ENCODE measurements at places on chromosomes 11 and 22.

DNA sequence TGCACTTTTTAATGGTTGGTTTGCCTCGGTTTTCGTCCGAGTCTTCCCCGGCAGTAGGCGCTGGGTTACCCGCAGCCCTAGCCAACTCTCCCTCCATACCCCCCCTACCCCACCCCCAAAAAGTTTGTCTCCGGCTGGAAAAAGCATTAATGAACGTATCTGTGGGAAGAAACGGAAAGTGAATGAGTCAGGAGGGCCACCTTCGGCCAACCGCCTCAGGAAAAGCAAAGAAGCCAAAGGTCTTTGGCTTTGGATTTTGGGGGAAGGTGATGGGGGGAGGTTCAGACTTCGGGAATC is 508 bp upstream of the FLI1 start:
- no peak for DNase-seq

DNA sequence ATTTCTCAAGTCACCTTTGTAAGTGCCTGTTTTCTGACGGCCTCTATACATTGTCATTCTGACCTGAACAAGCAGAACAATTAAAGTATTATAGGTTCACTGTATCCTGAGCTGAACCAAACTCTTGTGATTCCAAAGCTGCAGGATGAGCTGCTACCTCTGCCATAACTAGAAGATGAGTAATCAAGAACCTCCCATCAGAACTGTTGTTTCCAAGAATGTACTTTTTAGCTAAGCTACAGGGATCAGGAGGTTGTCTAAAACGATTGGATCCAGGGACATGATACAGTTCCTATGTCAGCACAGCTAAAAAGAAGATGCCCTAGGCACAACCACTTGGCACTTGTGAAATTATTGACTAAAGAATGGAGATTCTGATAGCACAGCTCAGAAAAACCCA is 288.4 kb upstream of the CCDC90B start:
- DNase-seq = no peak

DNA sequence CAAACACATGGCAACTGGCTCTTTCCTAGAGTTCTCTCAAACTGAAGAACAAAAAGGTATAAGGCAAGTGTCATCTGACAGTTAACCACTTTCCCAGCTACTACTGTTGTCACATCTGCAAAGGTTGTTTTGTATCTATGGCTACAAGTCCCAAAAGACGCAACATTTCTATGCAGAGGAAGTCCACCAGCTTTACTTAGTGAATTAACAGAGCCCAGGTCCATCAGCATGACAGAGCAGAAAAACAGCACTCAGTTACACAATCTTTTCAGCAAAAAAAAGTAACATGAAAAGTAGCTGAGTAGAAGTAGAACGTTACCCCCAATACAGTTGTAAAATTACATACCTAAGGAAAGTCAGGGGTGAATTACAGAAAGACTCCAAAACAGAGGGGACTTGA is 12.1 kb downstream of the CPSF7 start:
- DNase-seq = no peak

DNA sequence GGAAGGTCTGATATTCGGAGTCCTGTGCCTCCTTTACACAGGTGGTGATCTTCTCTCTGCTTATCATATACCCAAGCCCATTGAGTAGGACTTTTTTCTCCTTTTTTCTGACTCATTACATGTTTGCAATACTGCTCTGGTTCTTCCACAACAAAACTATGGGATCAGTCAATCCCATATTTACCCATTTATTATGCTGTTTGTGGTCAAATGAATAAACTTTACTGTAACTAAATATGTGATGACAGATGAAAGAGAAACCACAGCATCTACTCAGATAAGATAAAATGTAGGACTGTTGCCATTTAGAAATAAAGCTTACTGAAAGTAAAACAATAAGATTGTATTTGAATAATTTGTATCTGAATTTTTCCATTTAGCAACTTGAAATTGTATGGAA is 958.7 kb upstream of the FAT3 start:
- DNase-seq = no peak

DNA sequence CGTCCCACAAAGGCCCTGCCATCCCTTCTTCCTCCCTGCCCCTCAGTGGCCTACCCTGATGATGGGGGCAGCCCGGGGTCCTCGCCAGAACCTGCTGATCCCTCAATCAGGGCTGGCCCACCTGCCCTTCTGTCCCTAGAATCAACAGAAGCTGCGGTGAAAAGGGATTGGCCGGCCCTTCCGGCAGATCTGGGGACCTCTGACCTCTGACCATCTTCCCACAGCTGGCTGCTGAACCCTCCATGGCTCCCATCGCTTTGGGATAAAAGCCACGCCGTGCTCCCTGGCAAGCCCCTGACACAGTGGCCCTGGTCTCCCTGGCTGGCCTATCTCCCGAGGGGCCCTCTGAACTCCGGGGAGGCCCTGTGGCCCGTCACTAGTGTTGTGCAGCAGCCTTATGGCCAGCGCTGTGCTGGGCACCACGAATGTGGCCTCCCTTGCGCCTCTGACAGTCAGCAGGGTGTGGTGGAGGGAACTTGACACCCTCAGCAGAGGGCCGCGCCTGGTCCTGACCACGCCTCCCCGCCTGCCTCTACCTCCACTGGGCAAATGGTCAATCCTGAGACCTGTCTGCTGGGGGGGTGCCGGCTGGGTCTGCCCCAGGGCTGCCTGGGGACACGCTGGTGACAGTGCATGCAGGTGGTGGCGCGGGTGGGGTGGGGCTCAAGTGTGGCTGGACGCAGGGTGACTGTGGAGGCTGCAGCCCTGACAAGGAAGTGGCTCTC is 58.0 kb upstream of the TTLL12 start:
- no peak for DNase-seq

DNA sequence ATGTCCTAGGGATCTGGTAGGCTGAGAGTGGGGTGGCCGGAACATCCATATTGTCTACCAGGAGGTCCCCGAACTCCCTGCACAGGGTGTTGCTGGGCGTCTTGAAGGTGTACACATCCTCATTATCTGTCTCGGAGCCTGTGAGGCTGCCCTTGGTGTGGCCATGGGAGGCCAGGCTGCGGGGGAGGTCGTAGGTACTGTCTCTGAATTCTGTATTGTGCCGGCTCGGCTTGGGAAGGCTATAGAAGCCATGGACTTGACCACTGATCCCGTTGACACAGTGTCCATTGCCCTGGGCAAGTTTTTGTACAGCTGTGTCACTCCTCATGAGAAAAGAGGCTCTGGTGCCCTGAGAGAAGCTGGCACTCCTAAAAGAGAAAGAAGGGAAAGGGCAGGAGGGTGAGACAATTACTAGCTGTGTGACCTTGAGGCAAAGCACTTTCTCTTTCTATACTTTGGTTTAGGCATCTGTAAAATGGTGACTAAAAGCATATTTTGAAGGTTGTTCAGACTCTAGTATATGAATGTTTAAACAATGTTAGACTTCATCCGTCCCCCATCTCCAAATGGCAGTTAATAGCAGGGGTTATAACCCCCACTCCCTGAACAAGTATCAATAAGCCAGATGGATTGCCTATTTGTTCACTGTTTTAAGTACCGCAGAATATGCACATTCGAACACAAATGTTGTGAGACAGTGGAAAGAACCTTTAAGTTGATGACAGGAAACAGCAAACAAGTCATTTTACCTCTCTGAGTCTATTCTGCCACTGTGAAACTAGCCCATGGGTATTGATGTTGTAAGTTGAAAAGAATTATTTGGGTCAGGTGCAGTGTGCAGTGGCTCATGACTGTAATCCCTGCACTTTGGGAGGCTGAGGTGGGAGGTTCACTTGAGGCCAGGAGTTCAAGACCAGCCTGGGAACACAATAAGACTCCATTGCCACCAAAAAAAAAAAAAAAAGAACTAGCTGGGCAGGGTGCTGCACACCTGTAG is 38.3 kb downstream of the USP35 start:
- DNase-seq = no peak

GRCh38 chr22:48445113-48445827 is 1382.4 kb downstream of the BRD1 start:
- DNase-seq = no peak

- DNase-seq = no peak
Measured at GRCh38 chr22:31820655-31821054, 66.8 kb downstream of the DEPDC5 start.

Data from lung (tissue), 17 donors.